ENCODE measurements at places on chromosomes 1 and 21.

DNA sequence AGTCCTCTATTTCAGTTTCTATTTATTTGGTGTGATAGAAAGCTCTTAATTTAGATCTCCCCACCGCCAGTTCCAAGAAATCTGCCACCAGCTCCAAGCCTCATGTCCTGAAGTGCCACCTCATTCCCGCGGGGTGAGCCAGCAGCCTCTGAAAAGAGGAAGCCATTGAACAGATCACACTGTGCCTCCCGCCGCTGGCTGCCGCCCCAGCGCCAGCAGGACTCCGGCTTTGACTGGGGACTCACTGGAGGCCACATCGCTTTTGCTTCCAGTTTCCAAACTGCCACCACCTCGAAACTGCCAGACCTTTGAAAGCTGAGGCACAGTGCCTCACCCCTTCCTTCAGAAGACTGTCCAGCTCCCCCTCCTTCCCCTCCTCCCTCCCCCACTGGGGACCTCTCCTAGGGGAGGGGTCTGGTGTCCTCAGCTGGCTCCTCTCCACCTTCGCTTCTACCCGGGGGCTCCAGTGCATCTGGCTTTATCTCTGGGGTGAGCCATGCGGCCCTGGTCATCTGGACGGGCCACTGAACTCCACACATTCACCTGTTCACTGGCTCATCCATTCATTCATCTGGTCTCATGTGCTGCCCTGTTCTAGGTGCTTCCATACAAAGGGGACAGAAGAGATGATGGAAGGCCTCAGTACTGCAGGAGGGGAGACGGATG, 58.9 kb downstream of the VPS26C start:
- no peak for DNase-seq

DNA sequence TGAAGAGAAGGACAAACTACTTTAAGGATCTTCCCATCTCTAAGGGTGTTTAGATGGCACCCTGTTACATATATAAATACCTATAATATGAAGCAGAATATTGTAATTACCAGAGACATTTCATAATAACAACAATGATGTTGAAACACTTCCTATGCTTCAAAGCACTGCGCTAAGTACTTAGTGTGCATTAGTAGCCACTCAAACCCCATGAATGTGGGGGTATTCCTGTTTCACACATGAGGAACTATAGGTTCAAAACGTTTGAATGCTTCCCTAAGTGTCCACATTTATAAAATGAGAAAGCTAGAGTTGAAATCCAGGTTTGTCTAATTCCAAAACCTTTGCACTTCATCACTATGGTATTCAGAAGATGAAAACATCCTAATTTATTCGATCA, 18.5 kb upstream of the OR10J5 start:
- DNase-seq = no peak

DNA sequence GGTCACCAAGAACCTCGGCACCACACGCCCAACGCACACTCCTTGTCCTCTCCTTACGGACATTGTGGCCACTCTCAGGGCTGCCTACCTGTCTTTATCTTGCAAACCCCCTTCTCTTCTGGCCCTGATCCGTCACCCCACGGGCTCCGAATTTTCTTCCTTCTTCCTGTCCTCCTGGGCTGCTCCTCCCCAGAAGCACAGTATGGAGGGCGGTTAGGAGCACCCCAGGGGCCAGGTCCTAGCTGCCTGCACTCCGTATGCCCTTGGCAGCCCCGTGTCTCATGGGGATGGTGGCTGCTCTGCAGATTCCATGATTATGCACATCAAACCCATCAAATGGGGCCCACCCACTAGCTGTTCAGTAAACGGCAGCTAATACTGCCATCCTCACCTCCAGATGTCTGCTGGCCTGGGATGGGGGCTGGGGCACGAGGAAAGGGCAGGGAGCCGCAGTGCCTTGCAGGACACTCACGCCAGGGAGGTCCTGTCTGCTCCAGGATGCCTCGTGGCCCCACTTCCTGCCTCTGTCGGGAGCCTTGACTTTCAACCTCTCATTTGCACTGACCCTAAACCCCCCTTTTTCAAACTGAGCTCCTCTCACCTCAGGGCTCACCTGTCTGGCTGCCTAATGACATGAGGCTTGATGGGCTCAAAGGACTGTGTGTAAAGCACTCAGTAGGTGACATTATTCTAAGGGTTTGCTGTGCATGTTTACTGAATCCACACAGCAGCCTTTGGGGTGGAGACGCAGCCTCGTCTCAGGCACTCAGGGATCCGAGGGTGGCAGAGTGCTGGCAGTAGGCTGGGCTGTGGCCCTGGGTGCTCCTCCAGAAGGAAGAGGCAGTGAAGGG, 4.4 kb downstream of the TTC34 start:
- no peak for DNase-seq

- DNase-seq = no peak
Observed at GRCh38 chr21:44517175-44517899, 22.7 kb downstream of the KRTAP10-1 start.

DNA sequence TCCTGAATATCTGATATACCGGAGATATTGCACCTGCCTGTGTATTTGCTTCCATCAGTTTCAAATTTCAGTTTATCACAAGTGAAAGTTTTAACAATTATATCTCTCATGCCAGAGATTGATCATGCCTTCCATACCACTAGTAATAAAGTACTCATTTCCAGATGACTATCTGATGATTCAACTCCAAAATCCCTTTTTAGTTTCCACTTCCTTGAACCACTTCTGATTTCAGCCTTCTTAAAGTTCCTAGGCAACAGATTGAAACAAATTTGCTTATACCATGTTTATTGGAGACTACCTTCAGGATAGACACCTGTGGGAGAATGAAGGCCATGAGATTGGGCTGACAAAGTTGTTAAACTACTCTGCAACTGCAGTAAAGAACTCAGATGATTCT, 21.5 kb upstream of the COL11A1 start:
- DNase-seq = no peak

- no peak for DNase-seq
Observed at GRCh38 chr1:107291987-107292386, 151.1 kb downstream of the NTNG1 start.

GRCh38 chr1:229869687-229870086, 197.4 kb upstream of the GALNT2 start:
- DNase-seq = no peak

DNA sequence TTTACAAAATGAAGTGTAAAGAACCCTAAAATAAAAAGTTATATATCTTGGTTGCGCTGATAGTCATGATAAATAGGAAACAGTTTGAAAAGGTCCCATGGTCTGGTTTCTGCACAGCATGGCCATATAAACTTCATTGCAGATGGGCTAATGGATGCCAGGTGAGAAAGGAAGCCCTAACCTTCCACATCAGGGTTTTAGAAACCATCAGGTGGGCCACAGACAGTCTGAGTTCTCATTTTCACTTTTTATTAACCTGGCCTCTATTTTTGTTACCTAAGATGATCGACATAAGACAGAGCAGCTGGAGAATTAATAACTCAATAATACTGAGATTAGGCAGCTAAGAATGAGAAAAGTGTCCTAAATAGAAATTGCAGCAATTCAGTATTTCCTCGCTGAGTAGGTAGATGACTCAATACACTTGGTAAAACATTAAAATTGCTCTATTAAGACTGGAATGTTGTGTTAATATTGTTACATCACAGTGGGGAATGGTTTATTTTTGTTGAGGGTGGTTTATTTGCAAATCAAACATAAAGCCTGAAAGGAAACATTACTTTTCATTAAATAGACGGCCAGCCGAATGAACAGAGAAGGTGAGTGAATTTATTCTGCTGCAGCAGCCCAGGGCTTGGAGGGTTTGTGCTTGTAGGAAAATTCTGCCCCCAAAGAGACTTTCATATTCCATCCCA, 21.1 kb downstream of the C1orf21 start:
- no peak for DNase-seq
